Caki2 (cell line): ENCODE measurements at places on chromosomes 13 and 19. TPM values are rescaled to one million over a fixed set of nuclear protein-coding genes. Genes with fewer than 3 reads are reported as not detected.

- DNase-seq, result peak; percentile 2
These were observed 687.8 kb downstream of the EFNB2 start for GRCh38 chr13:105847527-105848291.

DNA sequence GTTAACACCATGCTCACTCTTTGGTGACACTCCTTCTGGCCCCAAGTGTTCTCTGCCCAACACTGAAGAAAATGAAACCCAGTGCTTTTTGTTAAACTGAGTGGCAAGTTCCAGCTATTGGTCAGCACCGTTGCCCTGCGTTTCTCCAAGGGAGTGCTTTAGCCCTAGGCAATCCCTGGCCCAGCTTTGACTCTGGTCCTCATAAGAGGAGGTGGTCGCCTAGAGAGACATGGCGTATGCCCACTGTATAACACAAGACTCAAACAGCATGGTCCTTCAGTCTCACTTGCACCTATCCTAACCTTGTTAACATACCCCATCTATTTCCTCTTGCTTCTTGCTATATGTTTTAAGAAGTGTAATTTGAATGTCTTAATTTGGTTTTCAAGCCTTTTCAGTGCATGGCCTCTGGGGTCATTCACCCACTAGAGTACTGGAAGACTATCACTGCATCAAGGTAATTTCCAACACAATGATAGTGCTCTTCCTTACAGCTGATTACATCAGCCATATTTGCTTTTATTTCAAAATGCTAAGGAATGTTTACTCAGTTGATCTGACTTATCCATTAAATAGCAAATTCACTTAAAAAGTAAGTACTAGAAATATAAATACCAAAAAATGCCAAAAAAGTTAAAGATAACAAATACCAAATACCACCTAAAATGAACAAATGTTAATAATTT is 190.5 kb upstream of the SOX21 start:
- DNase-seq, result no peak

DNA sequence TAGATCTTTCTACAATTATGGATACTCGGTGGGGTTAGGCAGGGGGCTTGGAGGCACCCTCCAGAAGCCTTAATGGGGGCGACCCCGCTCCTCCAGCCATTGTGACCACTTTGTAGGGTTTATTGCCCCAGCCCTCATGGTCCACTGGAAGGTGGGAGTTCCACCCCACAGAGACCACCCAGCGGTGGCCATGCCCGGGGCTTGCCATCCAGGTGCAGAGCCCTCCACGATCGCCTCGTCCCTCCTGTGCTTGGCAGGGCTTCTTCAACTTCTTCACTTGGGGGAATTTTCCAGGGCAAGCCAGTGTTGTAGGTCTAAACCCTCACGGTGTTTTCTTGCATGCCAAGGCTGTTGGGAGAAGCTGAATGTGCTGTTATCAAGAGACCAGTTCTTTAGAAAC is 16.1 kb downstream of the ZNF536 start:
- no peak for DNase-seq

FGF14 gene
- not detected in 2 replicates for total RNA-seq

- no peak for DNase-seq
These were observed at the start of gene PEAK3 for GRCh38 chr19:2282062-2282861. PEAK3 (minus strand) TSS chr19:2282175; CDS start chr19:2280931, 1,244 bp downstream.
